ENCODE measurements at places on chromosomes 6 and 20.

- peak; percentile 95 for DNase-seq
Observed at GRCh38 chr20:56411759-56412472, at the start of gene CASS4. Gene CASS4 (plus strand): TSS chr20:56412260. CDS start chr20:56412459, 199 bp downstream.

GRCh38 chr6:117072134-117072533 is 193.2 kb upstream of the VGLL2 start:
- DNase-seq = no peak

DNA sequence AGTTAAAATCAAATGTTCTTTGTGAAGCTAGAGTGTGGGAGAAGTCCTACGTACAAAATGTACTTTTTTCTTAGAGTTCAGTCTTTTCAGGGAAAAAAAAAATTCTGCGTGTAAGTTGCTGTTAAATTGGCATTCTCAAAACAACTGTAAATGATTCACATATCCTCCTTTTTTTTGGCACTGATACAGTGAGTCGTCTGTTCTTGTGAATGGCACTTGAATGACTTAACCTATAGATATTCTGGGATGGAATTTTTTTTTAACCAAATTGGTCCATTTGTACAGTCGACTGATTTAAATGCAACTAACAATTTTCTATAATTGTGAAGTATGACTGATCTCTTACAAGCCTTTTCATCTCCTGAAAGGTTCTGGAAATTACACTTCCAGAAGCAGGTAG is 5.5 kb upstream of the JAG1 start:
- DNase-seq = peak; percentile 64

DNA sequence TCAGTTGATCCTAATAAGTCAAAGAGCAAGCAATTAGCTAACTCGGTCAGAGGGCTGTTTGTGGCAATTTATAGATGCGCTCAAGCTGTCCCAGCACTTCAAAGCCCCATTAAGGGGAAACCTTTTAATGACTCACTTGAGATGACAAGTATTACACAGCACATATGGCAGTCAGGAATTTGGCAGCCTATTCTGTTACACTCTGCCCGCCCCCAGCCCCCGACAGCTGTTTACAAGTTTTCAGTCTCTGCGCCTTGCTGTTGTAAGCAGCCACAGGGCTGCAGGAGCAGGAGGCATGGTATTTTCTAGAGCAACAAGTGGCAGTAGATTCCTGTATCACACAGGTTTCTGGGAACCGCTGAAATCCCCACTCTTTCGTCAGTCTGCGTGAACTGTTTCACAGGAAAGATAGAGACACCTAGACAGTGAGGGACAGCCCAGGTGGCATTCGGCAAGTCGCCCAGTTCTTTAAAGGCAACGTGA is 263.0 kb downstream of the FOXC1 start:
- peak; percentile 80 for DNase-seq

DNA sequence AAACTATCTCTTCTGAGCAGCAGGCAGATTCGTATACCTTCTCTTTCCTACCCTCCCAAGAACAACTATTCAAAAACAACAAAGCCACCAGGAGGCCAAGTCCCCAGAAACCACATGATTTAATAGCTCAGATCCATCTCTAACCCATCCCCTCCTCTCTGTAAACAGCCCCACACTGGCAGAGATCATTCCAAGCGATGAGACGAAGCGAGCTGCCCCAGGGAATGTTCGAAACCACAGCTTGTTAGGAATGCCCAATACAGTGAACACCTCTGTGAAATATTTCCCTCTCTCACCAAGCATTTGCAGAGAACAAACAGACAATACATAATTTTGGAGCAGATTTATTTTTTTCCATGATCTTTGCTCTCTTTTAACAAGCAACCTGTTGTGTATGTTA is 231.8 kb downstream of the SOD2 start:
- no peak for DNase-seq

- DNase-seq = no peak
Observed at GRCh38 chr20:23655491-23656211, 17.9 kb upstream of the CST3 start.

DNA sequence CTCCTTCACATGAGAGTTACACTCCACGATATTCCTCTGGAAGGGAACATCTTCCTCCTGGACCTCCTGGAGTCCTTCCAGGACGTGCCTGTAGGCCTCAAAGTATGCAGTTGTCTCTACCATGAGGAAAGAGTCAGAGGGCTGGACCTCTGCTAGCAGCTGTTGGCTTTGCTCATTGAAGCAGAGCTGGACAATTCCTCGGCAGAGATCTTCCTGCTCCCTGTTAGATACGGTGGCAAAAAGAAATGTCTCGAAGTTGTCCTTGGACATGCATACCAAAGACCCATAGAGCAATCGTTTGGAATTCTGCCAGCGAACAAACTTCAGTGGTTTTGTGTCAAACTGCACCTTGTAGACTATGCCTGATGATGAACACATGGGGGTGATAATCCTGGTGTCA is 7.7 kb downstream of the ZNFX1 start:
- peak; percentile 48 for DNase-seq

DNA sequence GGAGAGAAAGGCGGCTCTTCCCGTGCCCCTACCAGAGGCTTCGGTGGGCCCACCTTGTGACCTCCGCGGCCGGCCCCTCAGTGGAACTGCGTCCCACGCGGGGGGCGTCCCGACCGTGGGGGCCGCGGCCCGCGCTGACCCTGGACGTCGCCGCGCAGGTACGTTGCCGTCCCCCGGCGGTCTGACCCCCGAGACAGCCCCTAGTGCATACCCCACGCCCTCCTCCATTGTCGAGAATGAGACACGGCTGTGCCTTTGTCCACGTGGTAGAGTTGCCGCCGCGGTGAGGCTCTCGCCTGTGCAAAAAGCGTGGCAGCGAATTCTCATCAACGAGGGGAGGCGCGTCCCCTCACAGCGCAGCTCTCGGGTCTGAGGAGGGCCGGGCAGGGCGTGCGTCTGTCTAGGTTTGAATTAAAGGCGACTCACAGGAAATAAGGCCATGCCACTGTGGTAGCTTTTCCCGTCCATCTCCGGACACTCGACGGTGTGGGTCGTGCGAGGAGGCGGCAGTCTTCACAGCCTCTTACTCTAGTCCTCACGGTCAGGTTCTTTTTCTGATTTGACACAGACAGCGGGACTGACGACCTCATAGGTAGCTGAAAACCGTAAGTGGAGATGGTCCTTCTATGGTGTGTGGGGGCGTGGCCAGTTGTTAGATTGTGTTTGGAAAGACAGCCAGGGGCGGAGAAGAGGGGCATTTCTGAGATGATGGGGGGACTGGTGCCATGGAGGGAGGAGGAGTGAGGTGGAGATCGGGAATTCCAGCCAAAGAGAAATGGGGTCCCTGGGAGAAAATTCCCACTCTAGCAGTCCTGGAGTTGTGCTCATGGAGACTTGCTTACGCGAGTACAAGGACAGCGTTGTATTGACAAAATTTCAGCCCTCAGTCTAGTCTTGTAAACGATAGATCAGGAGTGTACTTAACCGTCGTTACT is 580 bp downstream of the NXT1 start:
- peak; percentile 43 for DNase-seq

GRCh38 chr6:14505401-14505800 is 387.8 kb downstream of the CD83 start:
- DNase-seq = no peak

DNA sequence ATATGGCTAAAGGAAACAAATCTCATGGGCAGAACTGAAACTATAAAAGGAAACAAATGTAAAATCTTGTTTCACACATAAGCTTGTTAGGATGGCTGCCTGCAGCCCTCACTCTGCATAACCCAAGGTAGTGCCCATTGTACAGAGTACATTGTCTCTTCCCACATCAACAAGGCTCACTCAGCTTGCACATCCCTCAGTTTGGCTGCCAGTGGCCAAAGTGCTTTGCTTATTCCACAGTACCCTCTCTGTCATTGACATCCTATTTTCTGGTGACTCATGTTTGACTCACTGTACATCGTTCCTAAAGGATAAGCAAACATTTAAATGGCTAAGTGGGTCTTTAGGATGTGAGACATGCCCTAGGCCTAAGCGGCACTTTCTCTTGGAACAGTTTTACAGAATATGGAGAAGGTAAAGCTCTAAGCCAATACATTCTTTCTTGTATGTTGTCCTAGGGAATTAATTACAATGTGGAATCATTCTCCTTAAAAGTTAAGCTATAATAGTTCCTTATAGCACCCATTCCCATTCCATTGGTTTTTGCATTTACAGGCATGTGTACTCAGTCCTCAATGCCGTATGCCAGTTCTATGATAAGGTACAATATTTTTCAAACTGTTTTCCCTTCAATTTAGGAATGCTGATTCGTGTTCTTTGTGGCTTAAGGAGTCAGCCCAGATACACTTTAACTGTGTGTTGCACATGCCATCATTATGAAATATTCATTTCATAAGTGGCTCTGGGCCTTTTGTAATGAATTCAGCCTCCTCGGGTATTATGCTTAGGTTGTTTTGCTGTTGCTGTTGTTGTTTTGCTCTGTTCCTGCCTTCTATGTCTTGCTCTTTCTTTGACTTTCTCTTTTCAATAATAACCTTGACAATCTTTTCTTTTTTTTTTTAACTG is 5.5 kb downstream of the ANKEF1 start:
- DNase-seq = peak; percentile 25

DNA sequence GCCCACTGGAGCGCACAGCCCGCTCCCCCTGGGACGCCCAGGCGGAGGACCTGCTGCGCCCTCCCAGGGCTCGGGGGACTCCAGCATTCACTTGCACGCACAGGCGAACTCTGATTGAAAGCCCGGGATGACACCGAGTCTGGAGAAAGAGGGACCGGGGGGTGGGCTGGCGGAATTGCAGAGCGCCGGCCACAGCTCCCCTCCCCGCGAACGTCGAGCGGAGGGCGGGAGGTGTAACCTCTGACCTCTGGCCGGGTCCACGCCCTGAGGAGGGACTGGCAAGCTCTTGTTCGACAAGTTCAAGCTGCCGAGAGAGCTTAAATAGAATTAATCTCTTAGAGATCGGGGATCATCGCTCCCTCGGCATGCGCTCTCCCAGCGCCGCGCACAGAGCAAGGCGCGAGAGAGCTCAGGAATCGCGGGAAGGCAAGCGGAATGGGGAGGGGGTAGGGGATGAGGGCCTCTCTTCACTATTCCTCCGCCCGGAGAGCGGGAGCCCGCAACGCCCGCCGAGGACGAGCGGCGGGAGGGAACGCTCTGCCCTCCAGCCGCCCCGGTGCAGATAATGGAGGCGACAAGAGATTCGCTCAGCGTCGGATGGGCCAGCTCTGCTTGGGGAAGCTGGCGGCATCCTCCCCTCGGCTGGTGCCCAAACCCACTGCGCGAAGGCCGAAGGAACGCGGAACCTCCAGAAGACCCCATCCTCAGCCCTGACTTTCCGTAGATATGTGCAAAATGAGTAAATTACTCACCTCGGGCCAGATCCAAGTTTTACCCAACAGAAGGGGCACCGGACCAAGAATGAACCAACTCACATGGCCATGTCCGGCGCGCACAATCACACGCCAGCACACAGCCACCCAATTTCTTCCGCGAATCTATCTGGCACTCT is 761 bp upstream of the NR2E1 start:
- DNase-seq = no peak

- no peak for DNase-seq
Observed at GRCh38 chr20:34575271-34575670, 16.8 kb downstream of the MAP1LC3A start.

DNA sequence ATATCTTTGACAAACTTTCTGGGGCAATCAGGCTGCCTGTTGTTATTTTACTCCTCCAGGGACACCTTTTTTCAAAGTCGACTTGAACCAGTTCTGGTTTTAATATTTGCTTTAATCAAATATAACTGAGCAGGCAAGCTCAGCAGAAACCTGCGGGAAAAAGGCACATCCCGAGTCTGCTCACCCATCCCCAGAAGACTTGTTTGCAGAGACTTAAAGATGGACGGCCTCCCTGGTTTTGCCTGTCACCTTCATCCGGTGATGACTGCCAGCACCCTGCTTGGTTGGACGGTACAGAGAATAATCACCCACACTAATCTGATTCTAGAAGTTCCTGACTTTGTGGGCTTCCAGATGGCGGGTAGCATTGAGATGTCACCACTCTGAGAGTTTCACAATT is 36.8 kb downstream of the PPP1R3G start:
- no peak for DNase-seq

Measured in cardiac fibroblast (primary cell).